Mesothelial cell of epicardium (in vitro differentiated cells): ENCODE measurements at places on chromosomes 3 and 15. TPM values are rescaled to one million over a fixed set of nuclear protein-coding genes. Genes with fewer than 3 reads are reported as not detected.

The UROC1 gene
- total RNA-seq, result 0.11 to 0.13 TPM in 2 of 3 replicates, not detected in the other

The LRRIQ4 gene
- 0.11 to 0.31 TPM (median 0.16 TPM) in 3 replicates for total RNA-seq

The DUOX1 gene
- total RNA-seq, result 6.8 to 7.9 TPM (median 7.2 TPM) in 3 replicates

GRCh38 chr3:140762746-140763145 is 84.9 kb downstream of the TRIM42 start:
- peaks cover 2% of the 10 kb centered on the region for H3K4me1 ChIP-seq
- H3K36me3 ChIP-seq, result no peaks in the 10 kb centered on the region
- H3K27me3 ChIP-seq, result peaks cover 26% of the 10 kb centered on the region

The PAK2 gene
- 52.0 to 53.1 TPM (median 52.8 TPM) in 3 replicates for total RNA-seq

GRCh38 chr3:153061938-153062528 is 100.0 kb upstream of the RAP2B start:
- H3K36me3 ChIP-seq, result no peaks in the 10 kb centered on the region
- no peaks in the 10 kb centered on the region for H3K27me3 ChIP-seq
- DNase-seq, result no peak
- no peak overlapping the region for H3K4me3 ChIP-seq
- no peak overlapping the region for H3K27ac ChIP-seq

GRCh38 chr15:73899197-73900094 is 26.1 kb downstream of the TBC1D21 start:
- peaks cover 11% of the 10 kb centered on the region for H3K4me1 ChIP-seq
- peaks cover 18% of the 10 kb centered on the region for H3K27me3 ChIP-seq
- no peaks in the 10 kb centered on the region for H3K36me3 ChIP-seq
- H3K27ac ChIP-seq, result peak overlapping the region; percentile 35
